Stimulated activated CD8-positive, alpha-beta memory T cell treated with anti-CD3 and anti-CD28 coated beads, Interleukin-4, amount 100 ng/mL, for 4 hours (primary cell): ENCODE measurements at places on chromosomes 5 and 9.

- no peak for DNase-seq
These were observed 126.8 kb upstream of the PCA3 start for GRCh38 chr9:76637416-76637815.

- DNase-seq = no peak
These were observed 1147.7 kb upstream of the WWC1 start for GRCh38 chr5:167143716-167144115.

DNA sequence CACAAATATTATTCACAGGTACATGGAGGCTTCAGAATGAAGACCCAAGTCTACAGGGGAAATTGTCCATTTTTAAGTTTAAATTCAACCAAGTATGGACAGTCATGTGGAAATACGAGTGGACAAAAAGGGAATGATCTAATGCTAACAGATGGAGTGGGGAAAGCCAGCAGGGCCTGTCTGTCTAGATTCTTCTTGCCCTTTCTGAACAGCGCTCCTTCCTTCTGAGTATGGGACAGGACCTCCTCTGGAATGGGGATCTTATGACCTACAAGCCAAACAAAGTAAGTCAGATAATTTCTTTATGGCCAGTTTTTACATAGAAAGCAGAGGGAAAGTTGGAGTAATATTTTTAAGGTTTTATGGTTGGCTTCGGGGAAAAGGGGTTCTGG lies 119.8 kb upstream of the NEK6 start:
- no peak for DNase-seq

- DNase-seq = no peak
These were observed 23.1 kb upstream of the FOXD1 start for GRCh38 chr5:73471654-73472053.

DNA sequence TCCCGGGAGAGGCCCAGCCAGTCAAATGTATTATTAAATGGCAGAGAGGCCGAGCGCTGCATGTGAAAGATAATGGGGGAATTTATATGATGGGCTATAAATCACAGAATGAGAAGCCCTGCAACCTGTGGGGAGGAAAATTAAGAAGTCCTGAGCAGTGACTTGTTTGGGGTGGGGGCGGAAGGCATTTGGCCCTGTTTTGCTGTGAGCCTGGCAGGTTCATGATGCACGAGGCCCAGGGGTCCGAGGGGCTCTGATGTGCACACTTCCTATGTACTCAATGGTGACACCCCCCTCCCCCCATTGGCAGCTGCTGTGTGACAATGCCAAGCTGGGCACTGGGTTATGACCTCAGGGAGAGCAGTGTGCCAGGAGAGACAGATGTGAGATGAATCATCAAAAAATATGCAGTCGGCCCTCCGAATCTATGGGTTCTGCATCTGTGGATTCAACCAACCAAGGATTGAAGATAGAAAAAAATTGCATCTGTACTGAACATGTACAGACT lies 13.7 kb upstream of the DAB2IP start:
- DNase-seq = no peak

GRCh38 chr9:37262410-37262809 lies 142.0 kb downstream of the ZCCHC7 start:
- DNase-seq = no peak

DNA sequence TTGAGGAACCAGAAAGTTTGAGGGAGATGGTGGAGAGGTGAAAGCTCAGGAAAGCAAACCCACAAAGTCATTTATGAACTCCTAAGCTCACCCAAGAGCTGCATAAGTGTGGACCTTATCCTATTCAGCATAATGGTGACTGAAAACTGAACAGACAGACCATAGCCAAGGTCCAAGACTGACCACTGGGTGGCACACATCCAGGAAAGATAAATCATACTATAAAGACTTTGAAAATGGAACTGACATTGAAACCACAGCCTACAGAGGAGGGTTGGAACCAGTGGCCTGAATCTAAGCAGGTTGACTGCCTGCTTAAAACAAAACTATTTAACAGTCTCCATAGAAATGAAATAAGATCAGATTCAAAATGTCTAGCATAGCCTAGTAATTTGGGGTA lies 121.0 kb upstream of the RGS7BP start:
- no peak for DNase-seq
